CD4-positive, alpha-beta T cell (primary cell): ENCODE measurements at places on chromosomes 11 and 22. TPM values are rescaled to one million over a fixed set of nuclear protein-coding genes. Genes with fewer than 3 reads are reported as not detected.

GRCh38 chr11:13837286-13837685 is 125.2 kb upstream of the SPON1 start:
- H3K4me1 ChIP-seq = no peaks in the 10 kb centered on the region
- H3K4me3 ChIP-seq = no peak overlapping the region
- H3K27me3 ChIP-seq = no peaks in the 10 kb centered on the region
- DNase-seq = no peak
- no peaks in the 10 kb centered on the region for H3K36me3 ChIP-seq

DNA sequence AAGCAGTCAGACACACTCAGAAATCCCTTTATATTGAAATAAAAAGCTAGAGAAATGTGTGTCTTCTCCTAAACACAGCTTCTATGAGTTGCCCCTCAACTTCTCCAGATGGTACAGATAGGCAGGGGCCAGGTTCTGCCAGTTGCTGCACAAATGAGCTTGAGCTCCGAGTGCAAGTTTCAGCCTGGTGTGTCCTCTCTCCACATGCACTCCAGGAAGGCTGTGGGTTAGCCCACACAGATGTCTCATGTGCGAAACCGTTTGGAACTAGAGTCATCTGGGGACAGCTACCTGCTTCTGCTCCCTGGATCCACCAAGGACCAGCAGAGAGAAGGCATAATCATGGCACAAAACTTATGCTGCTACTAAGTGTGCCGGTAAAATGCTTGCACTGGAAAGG is 812.6 kb downstream of the OPCML start:
- no peaks in the 10 kb centered on the region for H3K36me3 ChIP-seq
- H3K4me1 ChIP-seq = peaks cover 33% of the 10 kb centered on the region
- no peak overlapping the region for H3K27ac ChIP-seq
- peak overlapping the region; percentile 19 for H3K4me3 ChIP-seq
- no peaks in the 10 kb centered on the region for H3K27me3 ChIP-seq

Gene DEUP1
- not detected for total RNA-seq

Gene CRYBB1
- total RNA-seq = not detected

- H3K36me3 ChIP-seq = no peaks in the 10 kb centered on the region
- H3K27ac ChIP-seq = no peak overlapping the region
- no peak for DNase-seq
These were observed 38.3 kb upstream of the TH start for GRCh38 chr11:2209900-2210321.
